ENCODE measurements at places on chromosomes 5 and 9.

DNA sequence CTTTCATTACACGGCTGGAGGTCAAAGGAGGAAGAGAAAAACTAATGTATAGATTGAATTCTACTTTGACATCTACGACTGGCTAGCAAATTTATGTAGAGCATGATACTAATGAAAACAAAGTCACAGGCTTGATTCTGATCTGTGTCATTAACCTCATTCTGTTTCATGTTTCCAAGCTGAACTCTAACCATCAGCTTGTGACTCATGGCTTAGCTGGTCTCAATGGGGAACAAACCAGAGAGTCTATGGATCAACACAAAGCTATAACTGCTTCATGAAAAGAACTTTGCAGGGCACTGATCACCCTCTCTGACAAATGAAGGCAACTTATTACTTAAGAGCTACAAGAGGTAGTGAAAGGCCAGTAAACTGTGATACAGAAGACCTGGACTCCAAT lies 23.6 kb upstream of the PDE4D start:
- no peak for ATAC-seq

DNA sequence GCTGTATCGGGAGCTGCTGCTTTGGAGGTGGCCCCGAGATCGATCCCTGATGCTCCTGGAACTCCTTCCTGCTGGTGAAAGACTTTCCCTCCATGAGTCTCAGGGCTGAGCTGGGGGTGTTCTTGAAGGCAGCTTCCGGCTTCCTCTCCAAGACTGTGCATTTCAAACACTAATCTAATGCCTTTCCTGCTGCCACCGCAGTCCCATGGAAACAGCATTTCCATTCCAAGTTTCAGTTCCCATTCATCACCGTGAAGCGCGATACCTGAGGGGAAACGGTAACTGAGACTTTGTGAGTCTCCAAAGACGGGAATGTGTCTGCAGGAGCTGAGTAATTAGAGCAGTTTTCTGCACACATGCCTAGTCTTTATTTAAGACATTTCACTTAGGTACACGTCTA lies 230.1 kb downstream of the PAX5 start:
- ATAC-seq: no peak

GRCh38 chr5:135829179-135829578 lies 5.3 kb upstream of the SLC25A48 start:
- no peak for ATAC-seq

GRCh38 chr5:78562714-78563330 lies 85.8 kb downstream of the LHFPL2 start:
- no peak for ATAC-seq

- ATAC-seq: peak; percentile 51
These were observed 21.3 kb upstream of the NCS1 start for GRCh38 chr9:130150779-130151382.

DNA sequence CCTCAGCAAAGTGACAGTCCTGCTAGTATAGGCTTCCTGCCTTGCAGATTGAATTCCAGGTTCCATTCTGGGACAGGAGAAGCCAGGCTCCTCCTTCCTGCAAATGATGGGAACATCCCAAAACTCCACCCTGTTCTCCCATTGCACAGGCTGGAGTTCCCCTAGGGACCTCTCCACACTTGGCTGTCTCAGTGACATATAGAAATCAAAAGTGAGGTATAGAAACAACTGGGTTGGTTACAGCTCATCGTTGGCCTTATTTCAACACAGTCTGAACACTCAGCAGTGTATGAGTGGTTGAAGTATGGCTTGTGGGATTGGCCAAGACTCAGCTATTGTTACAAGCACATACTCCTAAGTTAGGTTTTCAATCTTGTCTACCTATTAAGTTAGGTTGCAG lies 157.8 kb upstream of the FTMT start:
- no peak for ATAC-seq

DNA sequence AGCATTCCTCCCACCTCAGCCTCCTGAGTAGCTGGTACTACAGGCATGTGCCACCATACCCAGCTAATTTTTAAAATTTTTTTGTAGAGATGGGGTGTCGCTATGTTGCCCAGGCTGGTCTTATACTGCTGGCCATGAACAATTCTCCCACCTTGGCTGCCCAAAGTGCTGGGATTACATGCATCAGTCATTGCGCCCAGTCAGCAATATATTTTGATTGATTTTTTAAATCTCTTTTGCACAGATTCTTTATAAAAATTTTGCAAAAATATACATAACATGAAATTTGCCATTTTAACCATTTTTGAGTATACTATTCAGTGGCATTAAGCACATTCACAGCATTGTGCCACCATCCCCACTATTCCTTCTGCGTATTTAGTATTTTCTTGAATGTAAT lies 94.0 kb downstream of the INVS start:
- ATAC-seq: no peak

GRCh38 chr5:169801324-169801777 lies 164.3 kb downstream of the DOCK2 start:
- ATAC-seq: peak; percentile 43

- no peak for ATAC-seq
These were observed 285.7 kb downstream of the NR3C1 start for GRCh38 chr5:143117821-143118220.

GRCh38 chr5:148829734-148830133 lies 3.3 kb downstream of the ADRB2 start:
- ATAC-seq: no peak

- ATAC-seq: no peak
These were observed 81.6 kb downstream of the KCNIP1 start for GRCh38 chr5:170585273-170585948.

GRCh38 chr5:54146916-54147315 lies 163.5 kb downstream of the ARL15 start:
- ATAC-seq: no peak

- ATAC-seq: no peak
These were observed 919.5 kb downstream of the DTWD2 start for GRCh38 chr5:118068886-118069285.

DNA sequence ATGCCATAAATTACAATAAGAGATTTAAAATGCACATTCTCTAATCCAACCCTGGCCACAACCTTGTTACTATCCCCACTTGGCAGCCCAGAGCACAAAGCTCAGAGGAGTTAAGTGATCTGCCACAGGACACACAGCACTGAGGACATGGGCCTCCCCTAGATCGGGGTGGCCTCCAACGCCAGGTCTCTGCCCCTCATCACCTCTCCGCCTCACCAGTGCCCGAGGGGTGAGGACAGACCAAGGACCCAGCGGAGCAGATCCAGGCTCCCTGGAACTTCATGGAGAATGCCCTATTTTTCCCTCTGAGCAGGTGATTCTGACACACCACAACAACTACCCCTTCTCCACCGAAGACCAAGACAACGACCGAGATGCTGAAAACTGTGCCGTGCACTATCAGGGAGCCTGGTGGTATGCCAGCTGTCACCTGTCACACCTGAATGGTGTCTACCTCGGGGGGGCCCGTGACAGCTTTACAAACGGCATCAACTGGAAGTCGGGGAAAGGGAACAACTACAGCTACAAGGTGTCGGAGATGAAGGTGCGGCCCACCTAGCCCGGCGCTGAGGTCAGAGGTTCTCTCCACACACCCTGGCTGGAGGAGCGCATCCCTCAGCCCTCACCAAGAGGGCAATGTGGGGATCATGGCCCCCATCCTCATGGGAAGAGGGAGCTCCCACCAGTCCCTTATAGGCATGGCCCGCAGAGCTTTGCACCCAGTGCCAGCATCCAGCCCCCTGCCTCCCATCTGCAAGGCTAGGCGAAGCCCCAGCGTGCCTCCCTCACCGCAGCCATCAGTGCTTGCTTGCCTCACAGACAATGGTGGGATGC lies 12.5 kb upstream of the FCN2 start:
- ATAC-seq: no peak

- peak; percentile 85 for ATAC-seq
These were observed at the start of gene MAP1B for GRCh38 chr5:72107131-72107900. MAP1B (plus strand) TSS chr5:72107475; CDS start chr5:72107532, 57 bp downstream.

- no peak for ATAC-seq
These were observed 243.0 kb upstream of the CDH18 start for GRCh38 chr5:20231040-20231439.

- peak; percentile 89 for ATAC-seq
These were observed 173.4 kb upstream of the NR3C1 start for GRCh38 chr5:143576711-143577484.

- no peak for ATAC-seq
These were observed 200.9 kb downstream of the MEF2C start for GRCh38 chr5:88682131-88682530.

DNA sequence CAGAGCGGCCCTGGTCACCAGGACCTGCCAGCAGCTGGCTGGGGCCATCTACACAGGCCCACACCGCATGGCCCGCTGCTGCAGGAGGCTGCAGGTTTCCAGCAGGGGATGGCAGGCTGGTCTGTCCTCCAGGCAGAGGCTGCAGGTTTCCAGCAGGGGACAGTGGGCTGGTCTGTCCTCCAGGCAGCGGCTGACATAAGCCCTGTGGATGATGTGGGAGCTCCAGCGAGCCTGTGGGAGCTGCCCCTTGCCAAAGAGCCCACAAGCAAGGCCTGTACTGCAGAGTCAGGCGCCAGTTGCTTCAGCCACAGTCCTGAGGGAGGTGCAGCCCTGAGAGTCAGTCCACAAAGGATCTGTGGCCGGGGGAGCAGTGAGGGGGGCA lies 18.5 kb downstream of the TPPP start:
- no peak for ATAC-seq

DNA sequence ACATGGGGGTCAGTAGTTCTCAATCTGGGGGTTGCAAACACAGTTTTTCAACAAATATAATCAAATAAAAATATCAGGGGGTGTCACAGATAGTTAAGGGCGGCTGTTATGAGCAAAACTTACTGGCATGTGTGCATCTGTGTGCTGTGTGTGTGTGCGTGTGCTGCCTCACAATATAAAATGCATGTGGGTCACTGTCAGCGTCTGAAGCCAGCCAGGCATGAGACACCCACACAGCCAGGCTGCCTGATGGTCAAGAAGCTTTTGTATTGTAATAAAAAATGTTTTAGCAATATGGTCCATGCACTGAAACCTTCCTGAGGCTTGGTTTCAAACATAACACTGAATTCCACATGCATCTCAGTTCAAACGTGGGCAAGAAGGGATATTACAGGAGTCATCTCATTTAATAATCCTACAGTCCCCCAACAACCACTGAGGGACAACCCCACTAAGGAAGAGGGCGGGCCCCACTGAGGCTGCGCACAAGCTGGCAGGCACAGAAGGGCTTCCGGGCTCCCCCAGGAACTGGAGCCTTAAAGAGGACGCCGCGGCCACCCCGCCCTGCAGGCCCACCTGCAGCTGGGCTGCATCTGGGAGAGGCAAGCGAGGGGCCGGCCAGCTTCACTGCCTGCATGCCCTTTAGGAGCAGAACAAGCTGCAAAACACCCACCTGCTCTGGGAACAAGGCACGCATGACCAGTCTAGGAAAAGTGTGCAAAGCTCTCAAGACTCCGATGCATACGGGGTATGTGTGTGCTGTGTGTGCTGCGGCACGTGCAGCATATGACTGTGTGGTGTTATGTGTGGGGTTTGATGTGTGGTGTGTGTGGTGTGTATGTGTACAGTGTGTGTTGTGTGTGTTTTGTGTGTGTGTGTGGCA lies 14.1 kb downstream of the SEMA4D start:
- ATAC-seq: no peak

- no peak for ATAC-seq
These were observed 1525.5 kb upstream of the NUDT12 start for GRCh38 chr5:105088102-105088501.
